ENCODE measurements at places on chromosomes 3 and 15.

GRCh38 chr15:45150481-45150880 lies 20.7 kb downstream of the DUOX1 start:
- DNase-seq: no peak

DNA sequence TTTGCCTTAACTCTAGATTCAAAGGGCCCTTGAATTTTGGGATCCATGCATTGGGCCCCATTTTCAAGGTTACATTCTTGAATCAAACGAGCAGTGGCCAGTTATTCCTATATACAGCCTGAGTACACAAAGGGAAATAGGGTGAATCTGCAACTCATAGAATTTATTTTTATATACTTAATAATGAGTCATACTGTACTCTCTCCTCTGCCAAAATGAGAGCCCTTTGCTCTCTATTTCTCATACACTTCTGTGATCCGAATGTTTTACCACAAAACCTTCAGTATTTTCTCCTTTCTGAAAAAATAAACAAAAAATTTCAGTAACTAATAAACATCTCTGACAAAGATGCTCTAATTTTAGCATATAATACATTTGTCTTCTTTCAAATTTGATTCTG lies 116.7 kb downstream of the SERPINI1 start:
- no peak for DNase-seq

DNA sequence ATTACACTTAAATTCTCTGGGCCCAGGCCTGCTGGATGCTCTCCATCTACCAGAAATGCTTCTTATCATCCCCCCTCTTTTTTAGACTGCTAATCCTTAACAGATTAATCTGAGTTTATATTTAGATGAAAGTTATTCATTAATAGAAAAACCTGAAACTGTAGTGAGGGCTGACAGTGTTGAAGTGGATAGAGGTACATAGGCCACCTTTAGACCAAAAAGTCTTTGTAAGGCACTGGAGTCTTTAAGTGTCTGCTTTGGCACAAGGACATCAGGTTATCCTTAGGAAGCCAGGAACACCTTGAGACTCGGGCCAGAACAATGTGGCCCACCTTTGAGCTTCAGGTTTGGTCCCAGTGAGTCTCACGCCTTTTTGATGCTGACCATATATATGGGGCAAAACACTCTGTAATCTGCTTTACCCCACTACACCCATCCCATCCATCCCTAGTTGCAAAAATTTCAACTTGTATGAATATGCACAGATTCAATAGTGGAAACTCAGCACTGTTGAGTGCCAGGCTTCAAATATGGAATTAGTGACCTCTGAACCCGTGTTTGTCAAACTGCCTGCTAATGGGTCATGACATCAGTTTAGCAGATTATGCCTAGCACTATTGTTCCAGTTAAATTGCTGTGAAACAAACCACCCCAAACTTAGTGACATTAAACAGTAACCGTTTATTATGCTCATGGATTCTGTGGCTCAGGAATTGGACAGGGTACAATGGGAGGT lies 44.0 kb downstream of the PDE8A start:
- no peak for DNase-seq

DNA sequence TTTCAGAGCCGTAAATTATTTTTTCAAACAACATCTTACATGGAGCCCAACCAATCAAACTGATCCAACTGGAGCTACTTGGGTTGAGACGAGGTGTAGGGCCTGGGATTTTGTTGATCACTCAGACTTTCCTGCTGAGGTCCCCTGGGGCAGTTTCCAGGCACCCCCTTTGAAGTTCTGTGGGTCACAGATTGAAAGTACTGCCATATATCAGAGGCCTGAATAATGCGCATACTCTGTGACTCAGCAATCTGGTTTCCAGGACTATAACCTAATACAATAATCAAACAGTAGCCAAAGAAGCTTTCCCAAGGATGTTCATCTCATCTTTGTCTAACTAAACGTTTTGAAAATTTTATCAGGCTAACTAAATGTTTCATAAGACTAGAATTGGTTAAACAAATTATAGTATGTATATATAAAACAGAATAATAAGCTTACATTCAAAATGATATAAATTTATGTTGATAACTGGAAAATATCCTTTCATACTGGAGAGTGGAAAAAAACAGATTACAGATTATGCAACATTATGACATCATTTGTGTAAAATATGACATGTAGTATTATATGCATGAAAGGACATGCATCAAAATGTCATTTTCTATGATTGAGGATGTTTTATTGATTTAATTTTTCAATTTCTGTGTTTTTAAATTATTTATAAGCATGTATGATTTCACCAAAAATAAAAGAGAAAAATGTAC lies 617.1 kb downstream of the NTRK3 start:
- no peak for DNase-seq

- DNase-seq: peak; percentile 51
Observed at GRCh38 chr3:142447301-142447851, 461 bp downstream of the XRN1 start.

GRCh38 chr3:146598535-146598934 lies 6.6 kb downstream of the PLSCR5 start:
- no peak for DNase-seq

DNA sequence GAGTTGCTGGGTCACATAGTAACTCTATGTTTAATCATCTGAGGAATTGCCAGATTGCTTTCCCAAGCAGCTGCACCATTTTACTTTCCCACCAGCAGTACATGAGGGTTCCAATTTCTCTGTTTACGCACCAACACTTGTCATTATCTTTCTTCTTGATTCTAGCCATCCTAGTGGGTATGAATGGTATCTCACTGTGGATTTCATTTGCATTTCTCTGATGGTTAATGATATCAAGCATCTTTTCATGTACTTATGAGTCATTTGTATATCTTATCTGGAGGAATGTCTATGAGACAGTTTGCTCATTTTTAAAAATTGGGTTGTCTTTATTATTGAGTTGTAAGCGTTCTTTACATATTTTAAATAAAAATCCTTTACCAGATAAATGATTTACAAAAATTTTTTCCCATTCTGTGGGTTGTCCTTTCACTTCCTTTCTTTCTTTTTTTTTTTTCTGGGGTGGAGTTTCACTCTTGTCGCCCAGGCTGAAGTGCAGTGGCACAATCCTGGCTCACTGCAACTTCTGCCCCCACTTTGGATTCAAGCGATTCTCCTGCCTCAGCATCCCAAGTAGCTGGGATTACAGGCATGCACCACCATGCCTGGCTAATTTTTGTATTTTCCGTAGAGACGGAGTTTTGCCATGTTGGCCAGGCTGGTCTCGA lies 8.9 kb upstream of the SGO1 start:
- DNase-seq: peak; percentile 91

DNA sequence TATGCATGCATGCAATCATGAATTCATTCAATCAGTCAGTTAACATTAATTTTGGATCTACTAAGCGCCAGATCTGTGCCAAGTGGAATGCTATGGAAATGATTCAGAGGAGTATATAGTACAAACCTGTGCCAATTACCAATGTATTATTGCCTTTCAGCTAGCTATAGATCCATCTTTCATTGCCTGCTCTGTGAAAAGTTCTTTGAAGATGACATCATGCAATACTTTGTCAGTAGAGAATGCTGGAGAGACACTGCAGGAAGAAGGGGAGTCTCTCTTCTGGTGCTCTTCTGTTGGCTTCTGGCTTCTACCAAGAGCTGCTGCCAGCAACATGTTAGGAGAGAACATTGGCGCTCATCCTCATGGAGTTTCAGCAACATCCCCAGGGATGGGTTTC lies 81.0 kb upstream of the LMCD1 start:
- DNase-seq: no peak

DNA sequence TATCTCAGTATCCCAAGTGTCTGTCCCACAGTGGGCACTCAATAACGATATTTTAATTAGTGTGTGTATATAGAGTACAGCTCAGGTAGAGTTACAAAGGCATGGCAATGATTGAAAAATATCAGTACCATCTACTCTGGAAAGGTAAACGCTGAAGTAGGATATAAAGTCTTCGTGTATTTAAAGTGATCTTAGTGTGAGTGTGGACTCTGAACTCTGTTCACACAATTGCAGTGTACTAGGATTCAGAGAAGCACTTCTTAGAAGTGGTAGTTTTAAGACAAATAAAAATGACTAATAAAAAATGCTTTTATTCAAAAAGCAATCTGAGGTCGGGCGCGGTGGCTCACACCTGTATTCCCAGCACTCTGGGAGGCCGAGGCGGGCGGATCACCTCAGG lies 62.9 kb upstream of the RAP2B start:
- no peak for DNase-seq

DNA sequence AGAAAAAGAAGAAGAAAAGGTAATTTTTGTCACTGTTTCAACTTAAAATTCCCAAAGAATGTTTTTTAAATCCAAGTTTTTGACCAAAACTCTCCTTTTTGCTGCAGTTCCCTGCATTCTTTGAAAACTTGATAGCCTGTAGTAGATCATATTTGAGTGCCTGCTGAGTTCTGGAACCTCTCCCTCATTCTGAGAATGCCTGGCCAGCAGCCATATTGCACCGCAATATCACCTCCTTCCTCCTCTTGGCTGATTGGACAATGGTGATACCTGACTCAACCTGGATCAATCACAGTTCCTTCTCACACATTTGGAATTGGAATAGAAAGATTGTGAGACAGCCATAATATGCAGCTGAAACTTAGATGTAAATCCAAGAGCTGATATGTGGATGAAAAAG lies 97.6 kb upstream of the GAP43 start:
- DNase-seq: no peak

- no peak for DNase-seq
Observed at GRCh38 chr15:25679492-25679891, 183.6 kb downstream of the ATP10A start.

- DNase-seq: no peak
Observed at GRCh38 chr3:76111808-76112207, 326.5 kb upstream of the ZNF717 start.

- DNase-seq: peak; percentile 43
Observed at GRCh38 chr3:195870442-195870841, 37.9 kb downstream of the TNK2 start.

DNA sequence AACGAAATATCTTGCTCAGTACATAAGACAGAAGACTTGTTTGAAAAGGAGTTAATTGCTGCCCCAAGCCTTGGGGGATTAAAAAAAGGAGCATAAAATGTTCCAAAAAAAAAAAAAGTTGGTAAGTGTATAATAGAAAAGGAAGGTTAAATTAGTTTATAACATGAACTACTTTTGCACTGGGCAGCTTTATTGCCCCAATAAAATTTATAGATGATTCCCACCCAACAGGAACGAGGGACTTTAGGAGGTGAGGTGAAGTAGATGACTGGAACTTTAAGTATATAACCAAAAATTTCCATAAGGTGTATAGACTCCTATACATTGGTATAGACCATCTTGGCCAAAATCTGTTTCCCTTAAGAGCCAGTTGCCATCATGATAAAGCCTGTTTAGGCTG lies 14.8 kb downstream of the PPP2R3A start:
- no peak for DNase-seq

DNA sequence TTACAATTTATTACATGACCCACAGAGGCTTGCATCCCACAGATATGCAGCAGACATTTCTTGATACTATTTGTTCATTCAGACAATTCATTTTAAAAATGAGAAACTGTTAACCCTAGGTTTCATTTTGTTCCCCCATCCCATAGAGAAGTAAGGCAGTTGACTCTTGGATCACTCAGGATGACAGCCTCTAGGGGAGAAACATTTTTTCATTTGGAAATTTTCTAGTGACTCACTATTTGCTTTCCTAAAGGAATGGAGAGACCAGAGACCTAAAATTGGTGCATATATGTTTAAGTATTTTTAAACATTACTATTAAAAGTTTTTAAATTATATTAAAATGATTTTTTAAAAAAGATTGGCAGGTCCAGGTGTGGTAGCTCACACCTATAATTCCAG lies 19.5 kb upstream of the PHC3 start:
- no peak for DNase-seq

- no peak for DNase-seq
Observed at GRCh38 chr3:146091397-146091796, 69.6 kb downstream of the PLOD2 start.

- DNase-seq: no peak
Observed at GRCh38 chr3:114307222-114307830, 13.5 kb downstream of the TIGIT start.

DNA sequence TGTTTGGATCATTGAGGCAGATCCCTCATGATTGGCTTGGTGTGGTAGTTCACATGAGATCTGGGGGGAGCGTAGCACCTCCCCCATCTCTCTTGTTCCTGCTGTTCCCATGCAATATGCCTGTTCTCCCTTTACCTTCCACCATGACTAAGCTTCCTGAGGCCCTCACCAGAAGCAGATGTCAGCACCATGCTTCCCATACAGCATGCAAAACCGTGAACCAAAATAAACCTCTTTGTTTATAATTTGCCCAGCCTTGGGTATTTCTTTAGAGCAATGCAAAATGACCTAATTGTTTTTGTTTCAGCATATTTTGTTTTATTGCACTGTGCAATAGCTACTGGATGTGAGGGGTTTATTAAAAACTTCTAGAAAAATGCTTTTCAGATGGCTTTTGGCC lies 56.6 kb upstream of the CHST2 start:
- no peak for DNase-seq

- DNase-seq: no peak
Observed at GRCh38 chr3:127182431-127182830, 10.5 kb upstream of the PRR23E start.

DNA sequence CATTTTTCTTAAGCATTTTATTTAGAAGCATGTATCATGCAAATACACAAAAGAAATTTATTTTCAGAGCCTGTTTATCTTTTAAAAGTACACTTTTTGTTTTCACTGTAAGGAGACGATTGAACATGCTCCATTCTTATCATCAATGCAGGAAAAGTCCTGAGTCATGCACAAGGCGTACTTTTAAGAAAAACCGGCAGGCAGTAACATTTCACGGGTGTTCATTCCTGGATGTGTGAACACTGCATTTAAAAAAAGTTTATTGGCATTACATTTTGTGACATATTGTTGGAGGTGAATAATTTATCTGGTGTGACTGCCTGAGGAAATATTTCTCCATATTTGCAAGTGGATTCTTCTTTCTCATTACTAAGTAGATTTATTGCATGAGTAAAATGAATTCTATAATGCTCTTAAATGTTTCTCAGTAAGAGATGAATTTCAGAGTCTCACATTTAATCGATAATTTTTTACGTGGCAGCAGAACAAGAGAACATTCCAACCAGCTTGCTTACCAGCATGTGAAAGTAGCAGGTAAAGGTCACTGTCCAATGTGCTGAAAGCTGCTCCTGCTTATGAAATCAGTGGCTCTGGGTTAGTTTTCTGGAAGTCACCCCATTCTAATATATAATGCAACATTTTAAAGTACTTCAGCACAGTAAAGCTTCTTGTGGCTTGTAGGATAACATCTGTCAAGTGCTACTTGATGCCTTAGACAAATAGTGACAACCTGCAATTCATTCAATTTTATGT lies 87.0 kb downstream of the SV2B start:
- DNase-seq: peak; percentile 51

All from trophoblast cell (in vitro differentiated cells and primary cell).